T-cell (primary cell): ENCODE measurements at places on chromosomes 3 and 15. TPM values are rescaled to one million over a fixed set of nuclear protein-coding genes. Genes with fewer than 3 reads are reported as not detected.

The PLSCR5 gene
- not detected for total RNA-seq

The SPG11 gene
- total RNA-seq, result 118 TPM

The CX3CR1 gene
- 23.8 TPM for total RNA-seq

The C3orf33 gene
- 2.3 TPM for total RNA-seq

The OR5K2 gene
- not detected for total RNA-seq

The SCAANT1 gene
- total RNA-seq, result not detected

The CPA3 gene
- total RNA-seq, result not detected

GRCh38 chr3:121926380-121926779 is 32.2 kb downstream of the SLC15A2 start:
- H3K27me3 ChIP-seq, result no peaks in the 10 kb centered on the region
- H3K27ac ChIP-seq, result no peak overlapping the region
- no peak for DNase-seq
- no peaks in the 10 kb centered on the region for H3K36me3 ChIP-seq
- no peak overlapping the region for H3K4me3 ChIP-seq

DNA sequence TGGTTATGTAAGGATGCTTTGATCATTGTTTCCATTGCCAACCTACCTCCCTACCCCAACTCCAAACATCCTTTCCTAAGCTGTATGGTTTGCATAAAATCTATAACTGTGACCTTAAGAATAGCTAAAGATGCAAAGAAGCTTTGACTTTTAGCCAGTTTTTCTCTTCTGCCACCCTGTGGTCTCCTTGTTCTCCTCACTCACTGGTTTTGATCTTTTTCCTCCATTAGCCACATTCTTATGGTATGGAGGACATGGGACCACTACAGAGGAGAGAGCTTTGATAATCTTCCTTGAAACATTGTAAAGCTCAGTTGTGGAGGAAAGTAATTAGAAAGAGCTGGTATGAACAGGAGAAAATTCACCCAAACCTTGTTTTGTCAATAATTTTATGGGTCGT is 115.9 kb downstream of the NEK11 start:
- H3K4me1 ChIP-seq, result no peaks in the 10 kb centered on the region
- DNase-seq, result no peak
- no peak overlapping the region for H3K27ac ChIP-seq
- no peaks in the 10 kb centered on the region for H3K36me3 ChIP-seq

DNA sequence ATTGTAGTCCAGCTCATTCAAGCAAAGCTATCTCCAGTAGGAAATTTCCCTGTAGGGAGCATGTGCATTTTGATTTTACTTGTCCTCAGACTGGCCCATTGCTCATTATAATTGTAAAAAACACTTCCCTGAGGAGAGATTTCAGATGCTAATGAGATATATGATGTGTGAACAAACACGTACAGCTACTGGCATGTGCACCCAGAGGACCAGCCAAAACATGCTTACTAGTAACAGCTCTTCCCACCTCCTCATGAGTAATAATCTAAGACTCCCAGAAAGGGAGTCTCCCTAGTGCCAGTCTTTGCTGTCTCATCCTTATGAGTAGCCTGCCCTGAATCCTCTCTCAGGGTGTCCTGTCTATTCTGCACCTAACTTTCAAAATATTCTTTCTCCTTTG is 43.4 kb downstream of the FBXO22 start:
- no peak overlapping the region for H3K27ac ChIP-seq
- H3K36me3 ChIP-seq, result no peaks in the 10 kb centered on the region
- no peak overlapping the region for H3K4me3 ChIP-seq
- no peaks in the 10 kb centered on the region for H3K27me3 ChIP-seq
- no peaks in the 10 kb centered on the region for H3K4me1 ChIP-seq

DNA sequence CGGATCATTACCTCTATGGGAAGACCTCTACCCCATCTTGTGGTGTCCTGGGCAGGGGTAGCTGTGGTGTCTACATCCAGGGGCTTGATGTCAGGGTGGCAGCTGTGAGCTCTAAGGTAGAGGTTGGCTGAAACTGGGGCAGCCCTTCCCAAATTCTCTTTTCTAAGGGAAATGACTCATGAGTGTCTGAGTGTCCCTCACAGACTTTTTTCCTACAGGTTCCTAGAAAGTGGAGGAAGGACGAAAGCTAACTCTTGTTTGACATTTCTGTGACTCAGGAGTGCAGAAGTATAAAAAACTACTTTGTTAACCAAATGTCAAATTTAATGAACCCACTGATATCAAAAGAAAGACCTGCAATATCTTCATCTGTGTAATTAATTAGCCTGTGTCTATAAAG is 481.5 kb downstream of the PDCD6IP start:
- no peak overlapping the region for H3K27ac ChIP-seq
- H3K27me3 ChIP-seq, result no peaks in the 10 kb centered on the region
- H3K4me1 ChIP-seq, result no peaks in the 10 kb centered on the region
- no peaks in the 10 kb centered on the region for H3K36me3 ChIP-seq

DNA sequence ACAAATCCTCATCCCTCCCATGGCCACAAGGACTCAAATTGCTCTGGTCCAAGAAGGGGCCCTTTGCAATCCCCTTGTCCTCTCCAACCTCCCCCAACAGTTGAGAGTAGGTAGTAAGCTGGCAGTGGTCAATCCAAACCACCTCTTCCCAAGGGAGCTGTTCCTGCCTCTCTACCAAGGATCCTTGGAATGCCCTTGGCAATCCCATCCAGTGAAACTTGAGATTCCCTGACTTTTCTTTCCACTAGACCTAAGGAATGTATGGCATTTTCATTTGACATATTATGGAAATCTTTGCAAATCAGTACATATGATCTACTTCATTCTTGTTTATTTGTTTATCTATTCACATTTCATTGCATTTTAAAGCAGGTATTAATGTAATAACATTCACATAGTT is 4.8 kb upstream of the RBP2 start:
- no peak overlapping the region for H3K4me3 ChIP-seq
- no peak overlapping the region for H3K27ac ChIP-seq
- no peaks in the 10 kb centered on the region for H3K36me3 ChIP-seq
- H3K4me1 ChIP-seq, result no peaks in the 10 kb centered on the region

GRCh38 chr3:187960820-187961219 is 193.1 kb upstream of the LPP start:
- no peak overlapping the region for H3K4me3 ChIP-seq
- no peaks in the 10 kb centered on the region for H3K27me3 ChIP-seq
- no peaks in the 10 kb centered on the region for H3K36me3 ChIP-seq
- H3K27ac ChIP-seq, result no peak overlapping the region

- no peak overlapping the region for H3K4me3 ChIP-seq
- no peak overlapping the region for H3K27ac ChIP-seq
- H3K36me3 ChIP-seq, result no peaks in the 10 kb centered on the region
- H3K4me1 ChIP-seq, result no peaks in the 10 kb centered on the region
Observed at GRCh38 chr3:151900884-151901643, 27.6 kb downstream of the SUCNR1 start.

- no peaks in the 10 kb centered on the region for H3K27me3 ChIP-seq
- H3K36me3 ChIP-seq, result no peaks in the 10 kb centered on the region
- H3K27ac ChIP-seq, result peak overlapping the region; percentile 91
- peaks cover 28% of the 10 kb centered on the region for H3K4me1 ChIP-seq
- DNase-seq, result peak; percentile 11
Observed at GRCh38 chr3:129892857-129893580, 492 bp downstream of the TMCC1 start.

- no peak for DNase-seq
- no peaks in the 10 kb centered on the region for H3K4me1 ChIP-seq
- H3K36me3 ChIP-seq, result no peaks in the 10 kb centered on the region
- no peak overlapping the region for H3K4me3 ChIP-seq
- H3K27me3 ChIP-seq, result no peaks in the 10 kb centered on the region
Observed at GRCh38 chr3:151933234-151933853, 59.9 kb downstream of the SUCNR1 start.

DNA sequence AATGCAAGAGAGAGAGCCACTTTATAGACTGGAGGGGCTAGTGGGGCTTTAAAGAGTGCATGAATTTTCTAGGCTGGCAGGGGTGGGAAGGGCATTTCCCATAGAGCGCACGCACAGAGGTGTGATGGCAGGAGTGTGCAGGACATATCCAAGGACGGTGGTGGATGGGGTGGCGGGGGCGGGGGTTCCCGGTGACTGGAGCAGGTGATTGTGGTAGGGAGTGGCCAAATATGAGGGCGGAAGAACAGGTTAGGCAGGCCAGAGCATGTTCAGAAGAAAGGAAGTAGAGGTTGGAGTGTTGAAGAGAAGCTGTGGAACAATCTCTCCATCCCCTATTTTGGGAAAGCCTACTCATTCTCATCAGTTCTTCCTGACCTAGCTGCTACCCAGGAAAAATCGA is 18.1 kb downstream of the FAM81A start:
- no peaks in the 10 kb centered on the region for H3K36me3 ChIP-seq
- DNase-seq, result no peak
- no peak overlapping the region for H3K4me3 ChIP-seq
- no peaks in the 10 kb centered on the region for H3K27me3 ChIP-seq
- H3K27ac ChIP-seq, result no peak overlapping the region

- H3K27ac ChIP-seq, result no peak overlapping the region
- H3K27me3 ChIP-seq, result no peaks in the 10 kb centered on the region
- no peak overlapping the region for H3K4me3 ChIP-seq
- H3K4me1 ChIP-seq, result no peaks in the 10 kb centered on the region
- H3K36me3 ChIP-seq, result no peaks in the 10 kb centered on the region
Observed at GRCh38 chr3:36248374-36248773, 131.9 kb upstream of the STAC start.

DNA sequence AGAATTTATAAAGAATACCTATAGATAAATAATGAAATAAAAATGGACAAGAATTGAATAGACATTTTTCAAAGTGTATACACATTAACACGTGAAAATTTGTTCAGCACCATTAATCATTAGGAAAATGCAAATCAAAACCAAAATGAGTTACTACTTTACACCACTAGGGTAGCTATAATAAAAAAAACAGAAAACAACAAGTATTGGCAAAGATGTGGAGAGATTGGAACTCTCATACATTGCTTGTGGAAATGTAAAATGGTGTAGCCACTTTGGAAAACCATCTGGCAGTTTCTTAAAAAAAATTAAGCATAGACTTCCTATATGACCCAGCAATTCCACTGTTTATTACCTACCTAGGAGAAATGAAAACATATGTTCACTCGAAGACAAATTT is 172.8 kb upstream of the P2RY1 start:
- H3K27ac ChIP-seq, result no peak overlapping the region
- no peaks in the 10 kb centered on the region for H3K36me3 ChIP-seq
- no peak for DNase-seq

DNA sequence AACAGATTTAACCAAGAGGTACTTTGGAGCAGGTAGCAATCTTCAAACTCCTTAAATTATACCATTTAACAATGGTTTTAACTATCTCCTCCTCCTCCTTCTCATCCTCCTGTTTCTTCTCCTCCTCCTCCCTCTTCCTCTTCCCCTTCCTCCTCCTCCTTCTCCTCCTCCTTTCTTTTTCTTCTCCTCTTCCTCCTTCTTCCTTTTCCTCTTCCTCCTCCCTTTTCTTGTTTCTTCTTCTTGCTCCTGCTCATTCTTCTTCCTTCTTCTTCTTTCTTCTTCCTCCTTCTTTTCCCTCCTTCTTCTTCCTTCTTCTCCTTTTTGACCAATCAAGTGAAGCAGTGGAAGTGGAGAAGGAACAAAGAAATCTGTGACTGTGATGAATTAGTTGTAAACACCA is 14.1 kb downstream of the PATL2 start:
- H3K4me3 ChIP-seq, result no peak overlapping the region
- H3K4me1 ChIP-seq, result no peaks in the 10 kb centered on the region
- no peak for DNase-seq
- no peak overlapping the region for H3K27ac ChIP-seq
- no peaks in the 10 kb centered on the region for H3K36me3 ChIP-seq
- H3K27me3 ChIP-seq, result no peaks in the 10 kb centered on the region

- no peaks in the 10 kb centered on the region for H3K27me3 ChIP-seq
- no peaks in the 10 kb centered on the region for H3K36me3 ChIP-seq
- peaks cover 48% of the 10 kb centered on the region for H3K4me1 ChIP-seq
- H3K27ac ChIP-seq, result no peak overlapping the region
Observed at GRCh38 chr3:66499881-66500575, 794 bp downstream of the LRIG1 start.

GRCh38 chr3:54099381-54099780 is 23.0 kb upstream of the CACNA2D3 start:
- no peak overlapping the region for H3K4me3 ChIP-seq
- no peaks in the 10 kb centered on the region for H3K36me3 ChIP-seq
- H3K4me1 ChIP-seq, result no peaks in the 10 kb centered on the region

DNA sequence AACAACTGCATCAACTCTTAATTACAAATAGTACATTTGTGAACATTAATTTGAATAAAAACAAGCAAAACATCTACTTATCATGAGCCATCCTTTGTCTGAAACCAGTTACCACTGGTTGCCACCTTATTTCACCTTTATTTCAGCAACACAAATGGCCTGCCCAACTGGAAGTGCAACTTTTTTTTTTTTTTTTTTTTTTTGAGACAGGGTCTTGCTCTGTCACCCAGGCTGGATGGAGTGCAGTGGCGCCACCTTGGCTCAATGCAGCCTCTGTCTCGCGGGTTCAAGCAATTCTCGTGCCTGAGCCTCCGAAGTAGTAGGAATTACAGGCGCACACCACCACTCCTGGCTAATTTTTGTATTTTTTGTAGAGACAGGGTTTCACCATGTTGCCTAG is 13.1 kb downstream of the WDR82 start:
- H3K4me3 ChIP-seq, result no peak overlapping the region
- H3K27ac ChIP-seq, result peak overlapping the region; percentile 33
- H3K36me3 ChIP-seq, result peaks cover 3% of the 10 kb centered on the region
- H3K27me3 ChIP-seq, result no peaks in the 10 kb centered on the region
- no peak for DNase-seq

GRCh38 chr3:188916934-188917401 is 254.8 kb upstream of the TPRG1 start:
- no peaks in the 10 kb centered on the region for H3K27me3 ChIP-seq
- H3K36me3 ChIP-seq, result no peaks in the 10 kb centered on the region
- no peak for DNase-seq
- H3K27ac ChIP-seq, result peak overlapping the region; percentile 56
- no peak overlapping the region for H3K4me3 ChIP-seq

- no peak overlapping the region for H3K27ac ChIP-seq
- peak; percentile 29 for DNase-seq
- no peaks in the 10 kb centered on the region for H3K27me3 ChIP-seq
- peaks cover 15% of the 10 kb centered on the region for H3K4me1 ChIP-seq
Observed at GRCh38 chr15:52112203-52112750, 298 bp downstream of the BCL2L10 start.

GRCh38 chr15:25730918-25731317 is 132.2 kb downstream of the ATP10A start:
- DNase-seq, result no peak
- H3K27ac ChIP-seq, result no peak overlapping the region
- no peaks in the 10 kb centered on the region for H3K27me3 ChIP-seq
- H3K4me1 ChIP-seq, result no peaks in the 10 kb centered on the region
- H3K4me3 ChIP-seq, result no peak overlapping the region

GRCh38 chr3:145739926-145740325 is 421.1 kb downstream of the PLOD2 start:
- H3K27ac ChIP-seq, result no peak overlapping the region
- no peaks in the 10 kb centered on the region for H3K27me3 ChIP-seq
- H3K4me1 ChIP-seq, result no peaks in the 10 kb centered on the region
- DNase-seq, result no peak
- no peaks in the 10 kb centered on the region for H3K36me3 ChIP-seq

GRCh38 chr3:2765002-2765579 is 345.1 kb downstream of the IL5RA start:
- no peak overlapping the region for H3K27ac ChIP-seq
- H3K4me1 ChIP-seq, result no peaks in the 10 kb centered on the region
- H3K4me3 ChIP-seq, result no peak overlapping the region
- no peaks in the 10 kb centered on the region for H3K36me3 ChIP-seq
- no peak for DNase-seq
